Activated CD8-positive, alpha-beta memory T cell treated with anti-CD3 and anti-CD28 coated beads, Interleukin-2, amount 10 ng/mL, durations not matched to agents 7 days and 5 days (primary cell): ENCODE measurements at places on chromosomes 2 and 18.

DNA sequence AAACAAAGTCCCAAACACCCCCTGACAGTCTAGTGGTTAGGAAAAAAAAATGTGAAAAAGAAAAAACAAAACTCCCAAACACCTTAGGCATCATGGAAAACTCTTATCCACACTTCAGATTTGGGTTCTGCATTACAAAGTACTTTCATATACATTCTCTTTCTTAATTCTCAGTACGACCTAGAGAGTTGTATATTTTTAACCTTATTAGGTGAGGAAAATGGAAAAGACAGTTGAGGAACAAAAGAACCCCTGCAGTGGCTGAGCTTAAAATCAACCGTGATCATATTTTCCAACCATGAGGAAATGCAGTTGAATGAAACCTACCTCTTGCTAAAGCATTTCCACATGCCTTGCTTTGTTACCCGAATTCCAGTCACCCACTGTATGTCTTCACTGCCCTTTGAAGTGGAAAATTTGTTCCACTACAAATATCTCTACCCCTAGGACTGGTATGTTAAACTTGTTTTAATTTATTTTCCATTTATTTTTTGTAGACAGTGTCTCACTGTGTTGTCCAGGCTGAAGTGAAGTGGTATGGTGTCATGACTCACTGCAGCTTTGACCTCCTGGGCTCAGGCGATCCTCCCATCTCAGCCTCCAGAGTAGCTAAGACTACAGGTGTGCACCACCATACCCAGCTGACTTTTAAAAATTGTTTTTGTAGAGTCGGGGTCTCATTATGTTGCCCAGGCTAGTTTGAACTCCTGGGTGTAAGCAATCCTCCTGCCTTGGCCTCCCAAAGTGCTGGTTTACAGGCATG, 56.9 kb upstream of the LPIN2 start:
- DNase-seq: peak; percentile 35

DNA sequence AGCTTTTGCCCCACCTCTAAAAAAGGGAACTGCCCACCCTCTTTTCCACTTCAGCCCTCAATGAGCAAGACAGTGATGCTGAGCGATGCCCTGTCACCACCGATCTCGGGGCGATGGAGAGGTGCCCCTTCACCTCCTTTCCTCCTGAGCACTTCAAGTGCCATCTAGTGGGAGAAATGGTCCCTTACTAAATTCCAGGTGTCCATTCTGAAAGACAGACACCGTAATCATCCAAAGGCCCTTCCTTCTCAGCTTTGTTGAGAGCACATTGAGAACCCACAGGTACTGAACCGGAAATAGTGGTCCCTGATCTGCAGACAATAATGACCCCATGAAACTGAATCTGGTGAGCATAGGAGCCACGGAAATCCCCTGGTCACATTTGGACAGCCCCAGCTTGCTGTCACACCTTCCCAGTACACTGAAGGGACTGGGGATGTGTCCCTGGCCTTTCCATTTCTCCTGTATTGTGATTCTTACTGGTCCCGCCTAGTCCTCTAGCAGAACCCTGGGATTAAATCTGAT, 38.5 kb downstream of the KCTD18 start:
- DNase-seq: peak; percentile 58

GRCh38 chr2:240302933-240303595, 132.4 kb upstream of the GPC1 start:
- DNase-seq: peak; percentile 33

DNA sequence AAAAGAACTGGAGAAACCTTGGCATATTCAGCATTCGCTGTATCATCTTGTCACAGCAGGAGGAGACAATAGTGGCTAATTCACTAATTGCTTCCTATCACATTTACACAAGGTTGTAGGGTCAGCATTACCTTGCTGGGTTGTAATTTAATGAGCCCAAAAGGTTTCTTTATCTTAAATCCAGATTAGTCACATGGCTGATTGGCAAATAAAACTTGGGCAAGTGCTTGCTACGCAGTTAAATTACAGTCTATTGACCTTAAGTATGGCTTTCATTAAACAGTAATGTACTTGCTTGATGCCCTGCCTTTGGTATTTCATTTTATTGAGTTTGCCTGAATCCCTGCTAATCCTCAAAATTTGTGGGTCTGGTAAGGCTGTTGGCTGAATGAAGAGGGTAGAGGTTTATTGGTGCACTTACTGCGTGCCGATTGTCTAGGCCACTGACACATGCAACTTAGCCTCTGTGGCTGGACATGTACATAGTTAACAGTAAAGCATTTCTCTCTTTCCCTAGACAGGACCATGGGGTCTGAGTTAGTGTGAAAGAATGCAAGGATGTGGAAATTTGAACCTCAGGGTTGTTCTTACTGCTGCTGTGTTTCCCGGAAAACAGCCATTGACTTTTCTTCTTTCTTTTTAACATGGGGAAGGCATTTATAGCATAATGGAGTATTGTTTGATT, 34.3 kb downstream of the FMNL2 start:
- no peak for DNase-seq

GRCh38 chr2:116132833-116133232, 1681.7 kb upstream of the DDX18 start:
- DNase-seq: no peak

- DNase-seq: no peak
Observed at GRCh38 chr2:220936641-220937197, 635.4 kb downstream of the EPHA4 start.

GRCh38 chr2:64943387-64944150, 45.6 kb upstream of the SLC1A4 start:
- DNase-seq: no peak

DNA sequence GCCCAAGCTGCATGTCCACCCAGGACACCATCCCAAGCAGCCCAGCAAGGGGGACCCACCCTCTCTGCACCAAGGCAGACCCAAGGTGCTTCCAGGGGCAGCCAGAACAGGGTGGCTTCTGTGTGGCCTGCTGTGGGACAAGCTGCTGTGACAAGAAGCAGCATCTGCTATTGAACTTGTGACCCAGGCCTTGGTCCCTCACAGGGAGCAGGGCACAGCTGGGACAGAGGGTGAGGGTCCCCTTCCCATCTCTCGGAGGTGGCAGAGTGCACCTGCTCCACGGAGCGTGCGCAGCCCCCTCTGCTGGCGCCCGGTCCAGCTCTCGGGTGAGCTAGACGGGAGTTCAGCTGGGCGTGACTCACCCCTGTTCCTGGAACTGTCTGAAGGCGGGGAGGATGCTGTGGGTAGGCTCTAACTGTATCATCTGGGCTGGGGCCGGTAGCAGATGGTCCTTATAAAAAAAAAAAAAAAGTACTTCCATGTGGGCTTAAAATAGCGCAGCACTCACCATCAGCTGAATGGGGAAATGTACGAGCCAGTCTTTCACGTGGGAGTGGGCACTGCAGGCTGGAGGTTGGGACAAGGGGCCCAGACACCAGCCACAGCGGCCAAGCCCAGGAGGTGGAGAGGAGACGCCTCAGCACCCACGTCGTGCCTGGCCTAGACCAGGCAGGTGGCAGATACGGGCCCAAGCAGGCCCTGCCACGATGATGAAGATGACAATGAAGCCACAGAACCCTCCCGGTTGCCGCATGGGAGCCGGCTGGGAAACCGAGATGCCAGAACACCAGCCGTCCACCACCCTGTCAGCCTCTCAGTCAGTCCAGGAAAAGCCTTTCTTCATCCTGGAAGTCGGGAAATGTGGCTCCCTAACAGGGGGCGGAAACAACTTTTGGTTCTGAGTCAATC, 136.8 kb upstream of the ID2 start:
- DNase-seq: peak; percentile 97

DNA sequence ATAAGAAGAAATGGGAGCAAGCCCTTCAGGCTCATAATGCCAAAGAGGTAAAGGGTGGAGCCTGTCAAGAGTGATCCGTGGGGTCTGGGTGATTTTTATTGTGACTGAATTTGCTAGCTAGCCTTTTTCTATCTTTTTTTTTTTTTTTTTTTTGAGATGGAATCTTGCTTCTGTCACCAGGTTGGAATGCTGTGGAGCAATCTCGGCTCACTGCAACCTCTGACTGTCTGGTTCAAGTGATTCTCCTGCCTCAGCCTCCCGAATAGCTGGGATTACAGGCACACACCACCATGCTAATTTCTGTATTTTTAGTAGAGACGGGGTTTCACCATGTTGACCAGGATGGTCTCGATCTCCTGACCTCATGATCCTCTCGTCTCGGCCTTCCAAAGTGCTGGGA, 29.1 kb downstream of the DRC1 start:
- DNase-seq: no peak

- DNase-seq: no peak
Observed at GRCh38 chr2:79993144-79993543, 311.4 kb downstream of the LRRTM1 start.

DNA sequence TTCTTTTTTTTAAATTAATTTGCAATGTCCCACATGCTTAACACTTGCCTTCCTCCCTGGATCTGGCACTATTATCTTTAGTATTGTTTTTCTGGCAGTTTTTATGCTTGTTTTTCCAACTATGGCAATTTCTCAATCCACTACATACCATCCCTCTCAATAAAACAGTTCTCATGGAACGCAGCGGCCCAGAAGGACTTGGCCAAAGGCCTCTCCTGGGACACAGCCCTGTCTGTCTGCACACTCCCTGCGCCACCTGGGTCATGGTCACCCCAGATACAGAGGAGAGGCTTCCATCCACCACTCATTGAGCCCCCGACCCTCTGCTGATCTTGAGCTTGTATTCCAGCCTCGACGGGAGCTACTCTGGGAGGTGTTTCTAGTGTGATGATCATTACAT, 91.2 kb downstream of the TWIST2 start:
- DNase-seq: peak; percentile 28

- DNase-seq: no peak
Observed at GRCh38 chr2:110780461-110780860, 48.1 kb downstream of the ACOXL start.

DNA sequence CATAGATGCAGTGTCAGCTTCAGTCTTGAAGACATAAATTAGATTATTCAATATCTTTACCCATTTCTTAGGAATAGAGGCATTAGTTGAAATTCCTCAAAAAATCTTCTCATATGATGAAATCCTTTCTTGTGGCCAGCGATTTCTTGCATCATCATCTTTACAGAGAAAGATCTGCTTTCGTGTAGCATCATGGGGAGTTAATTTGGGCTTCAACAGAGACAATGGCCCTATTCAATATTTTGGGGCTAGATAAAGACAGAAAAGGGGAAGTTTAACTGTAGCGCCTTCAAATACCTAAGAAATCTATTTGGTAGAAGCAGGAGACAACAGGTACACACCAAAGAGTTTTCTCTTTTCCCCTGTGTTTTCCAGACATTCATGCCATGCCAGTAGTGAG, 73.8 kb downstream of the TGFA start:
- no peak for DNase-seq

DNA sequence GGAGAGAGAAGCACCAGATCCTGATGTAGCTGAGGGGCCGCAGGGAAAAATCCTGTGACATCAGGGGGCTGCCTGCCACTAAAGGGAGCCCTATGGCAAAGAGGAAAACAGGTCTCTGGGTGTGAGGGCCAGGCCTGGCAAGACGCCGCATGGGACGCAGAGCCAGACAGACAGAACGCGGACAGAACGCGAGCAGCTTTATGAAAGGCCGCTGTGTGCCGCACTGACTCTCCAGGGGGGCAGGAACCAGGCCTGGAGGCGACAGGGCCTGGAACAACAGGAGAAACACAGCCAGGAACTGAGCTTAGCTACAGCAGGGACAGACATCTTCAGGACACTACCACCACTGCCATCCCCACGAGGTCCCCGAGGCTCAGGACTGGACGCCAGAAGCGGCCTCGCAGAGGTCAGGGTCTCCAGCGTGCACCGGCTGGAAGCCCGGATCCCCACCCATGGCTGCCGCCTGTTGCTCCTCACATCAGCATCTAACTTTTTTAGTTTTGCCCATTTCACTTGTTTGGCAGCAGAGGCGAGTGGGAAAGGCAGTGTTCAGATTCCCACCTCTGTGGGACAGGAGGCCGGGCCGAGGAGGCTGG, 131.6 kb downstream of the VAPA start:
- DNase-seq: no peak

- DNase-seq: no peak
Observed at GRCh38 chr2:114160263-114160981, 270.5 kb downstream of the ACTR3 start.

GRCh38 chr18:62850619-62851306, 135.4 kb downstream of the PHLPP1 start:
- DNase-seq: no peak

GRCh38 chr18:13452871-13453680, 234.5 kb downstream of the LDLRAD4 start:
- no peak for DNase-seq

DNA sequence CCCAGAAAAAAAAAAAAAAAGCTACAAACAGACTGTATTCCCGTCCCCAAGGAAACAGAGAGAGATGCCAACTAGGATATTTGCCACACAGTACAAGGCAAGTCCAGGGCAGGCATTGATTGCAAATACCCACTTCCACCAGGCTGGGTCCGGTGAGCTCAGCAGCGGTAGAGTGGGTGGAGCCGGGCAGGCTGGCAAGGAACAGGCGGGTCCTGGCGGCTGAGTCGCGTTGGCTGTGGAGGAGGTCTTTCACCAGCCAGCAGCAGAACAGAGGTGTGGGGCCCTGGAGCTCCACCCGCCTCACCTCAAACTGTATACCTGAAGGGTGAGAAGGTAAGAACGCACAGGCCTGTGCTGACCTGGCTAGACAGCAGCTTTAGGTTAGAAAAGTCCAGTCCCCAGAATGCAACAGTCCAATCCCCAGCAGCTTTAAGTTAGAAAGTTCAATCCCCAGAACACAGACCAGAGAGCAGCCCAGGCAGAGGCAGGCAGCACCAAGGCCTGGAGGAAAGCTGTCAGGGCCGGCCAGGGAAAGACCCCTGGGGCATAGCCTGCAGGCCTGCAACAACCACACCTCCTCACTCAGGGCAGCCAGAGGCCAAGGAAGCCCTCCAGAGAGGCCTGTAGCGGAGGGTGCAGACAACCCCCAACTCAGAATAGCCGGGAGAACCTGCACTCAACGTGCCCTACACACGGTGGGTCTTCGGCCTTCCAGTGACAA, 21.9 kb upstream of the MTERF4 start:
- DNase-seq: no peak

DNA sequence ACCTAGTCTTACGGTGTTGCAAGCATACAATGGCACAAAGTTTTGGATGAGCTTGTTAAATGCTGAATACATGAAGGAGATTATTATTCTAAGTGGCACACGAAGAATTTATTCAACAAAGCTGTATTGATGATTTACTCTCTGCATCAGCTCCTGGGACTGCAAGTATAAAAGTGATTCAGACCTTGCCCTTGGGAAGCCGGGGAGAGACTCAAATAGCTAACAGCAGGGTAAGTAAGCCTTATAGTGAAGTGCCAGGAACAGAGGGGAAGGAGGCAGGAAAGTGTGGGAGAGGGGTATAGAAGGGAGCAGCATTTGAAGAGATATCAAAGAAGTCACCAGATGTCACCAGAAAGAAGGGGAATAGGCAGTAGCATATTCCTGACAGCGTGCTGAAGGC, 115.4 kb downstream of the MCFD2 start:
- no peak for DNase-seq

- no peak for DNase-seq
Observed at GRCh38 chr2:38444247-38444646, 67.2 kb upstream of the ATL2 start.

GRCh38 chr2:190267302-190267701, 52.3 kb downstream of the HIBCH start:
- DNase-seq: no peak

- DNase-seq: no peak
Observed at GRCh38 chr18:29147944-29148343, 971.0 kb upstream of the CDH2 start.

- DNase-seq: no peak
Observed at GRCh38 chr2:62354771-62355561, 151.0 kb downstream of the TMEM17 start.
